Lower lobe of right lung (tissue), 2 donors: ENCODE measurements at places on chromosomes 11 and 22.

- DNase-seq = no peak
Observed at GRCh38 chr11:48047616-48048015, 67.3 kb downstream of the PTPRJ start.

GRCh38 chr11:69335007-69335780, 41.2 kb downstream of the MYEOV start:
- DNase-seq = no peak

GRCh38 chr11:6482441-6482840, 1.1 kb downstream of the TIMM10B start:
- no peak for DNase-seq

DNA sequence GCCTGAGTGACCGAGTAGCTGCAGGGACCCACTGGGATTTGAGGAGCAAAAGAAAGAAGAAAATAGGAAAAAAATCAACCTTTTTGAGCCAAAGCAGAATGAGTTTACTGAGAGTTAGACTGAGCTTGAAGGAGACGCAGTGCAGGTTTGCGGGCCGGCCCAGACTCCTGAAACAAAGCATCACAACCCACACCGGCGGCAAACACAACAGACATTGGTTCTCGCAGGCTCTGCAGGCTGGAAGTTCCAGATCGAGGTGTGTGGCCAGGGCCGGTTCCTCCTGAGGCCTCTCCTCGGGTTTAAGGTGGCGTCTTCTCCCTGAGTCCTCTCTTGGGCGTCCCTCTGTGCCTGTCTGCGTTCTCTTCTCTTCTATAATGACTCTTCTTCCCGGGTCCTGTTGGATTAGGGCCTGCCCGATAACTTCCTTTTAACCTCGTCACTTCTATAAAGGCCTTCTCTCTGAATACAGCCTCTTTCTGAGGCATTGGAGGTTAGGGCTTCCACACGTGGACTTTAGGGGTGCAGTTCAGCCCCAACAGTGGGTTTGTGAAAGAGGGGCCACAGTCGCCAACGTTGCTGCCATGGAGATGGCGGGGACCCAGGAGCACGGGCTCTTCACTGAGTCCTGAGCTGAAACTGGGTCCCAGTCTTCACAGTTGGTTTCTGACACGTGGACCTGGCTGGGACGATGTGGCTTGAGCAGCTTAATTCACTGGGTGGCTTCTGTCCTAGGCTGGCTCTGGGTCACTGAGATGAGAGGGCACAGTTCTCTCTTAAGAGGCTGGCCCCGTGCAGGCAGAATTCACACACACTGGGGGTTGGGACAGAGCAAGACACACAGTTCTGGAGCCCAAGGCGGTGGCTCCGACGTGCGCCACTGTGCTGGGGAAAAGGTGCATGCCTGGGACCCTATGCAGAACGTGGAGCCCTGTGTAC, 1047.7 kb downstream of the BRD1 start:
- no peak for DNase-seq

DNA sequence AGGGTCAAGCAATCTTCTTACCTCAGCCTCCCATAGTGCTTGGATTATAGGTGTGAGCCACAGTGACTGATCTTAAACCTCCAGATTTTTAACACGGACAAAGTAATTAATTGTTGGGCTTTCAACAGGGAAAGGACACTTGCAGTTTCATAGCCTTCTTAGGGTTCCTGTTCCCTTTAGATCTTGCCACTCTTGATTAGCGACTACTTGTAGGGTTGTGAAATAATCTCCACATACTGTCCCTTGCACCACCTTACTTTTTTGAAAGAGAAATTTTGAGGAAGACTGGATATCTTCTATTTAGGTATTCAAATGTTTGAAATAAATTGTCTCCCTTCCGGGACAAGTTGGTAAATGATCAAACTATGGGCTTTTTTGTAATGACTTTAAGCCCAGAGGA, 7.6 kb downstream of the MS4A4E start:
- DNase-seq = no peak

DNA sequence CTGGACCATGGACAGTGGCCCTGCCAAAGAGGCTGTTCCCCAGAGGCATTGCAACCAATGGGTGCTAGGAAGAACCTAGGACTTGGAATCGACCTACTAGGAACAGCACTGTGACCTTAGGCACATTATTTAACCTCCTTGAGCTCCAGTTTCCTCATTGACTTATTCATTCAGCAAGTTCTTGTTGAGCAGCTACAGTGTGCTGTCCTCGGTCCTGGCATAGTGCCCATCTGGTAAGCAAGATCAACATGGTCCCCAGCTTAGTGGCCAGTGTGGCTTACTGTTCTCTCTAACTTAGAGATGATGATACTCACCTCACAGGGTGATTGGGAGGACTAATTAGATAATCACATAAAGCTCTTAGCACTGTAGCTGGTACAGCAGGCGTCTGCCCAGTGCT, 8.2 kb downstream of the ABCG4 start:
- peak; percentile 15 for DNase-seq

GRCh38 chr11:67705264-67705663, 30.8 kb upstream of the ALDH3B2 start:
- no peak for DNase-seq

- no peak for DNase-seq
Observed at GRCh38 chr22:32803738-32804435, 2.4 kb downstream of the TIMP3 start.

DNA sequence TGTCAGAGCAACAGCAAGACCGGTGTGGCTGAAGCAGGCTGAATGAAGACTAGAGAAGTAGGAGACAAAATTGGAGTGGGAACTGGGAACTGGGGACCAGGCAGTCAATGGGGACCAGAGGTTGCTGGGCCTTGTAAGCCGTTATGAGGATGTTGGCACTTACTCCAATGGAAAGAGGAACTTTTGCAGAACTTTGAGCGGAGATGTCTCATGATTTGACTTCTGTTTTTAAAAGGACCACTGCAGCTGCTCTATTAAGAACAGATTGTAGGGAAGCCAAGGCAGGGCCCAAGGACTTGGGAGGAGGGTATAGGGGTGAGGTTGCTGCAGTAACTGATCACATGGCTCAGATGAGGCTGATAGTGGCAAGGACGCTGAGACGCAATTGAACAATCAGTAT, 34.2 kb downstream of the IL18 start:
- no peak for DNase-seq

GRCh38 chr11:71551711-71552110, 3.5 kb downstream of the KRTAP5-9 start:
- DNase-seq = no peak

DNA sequence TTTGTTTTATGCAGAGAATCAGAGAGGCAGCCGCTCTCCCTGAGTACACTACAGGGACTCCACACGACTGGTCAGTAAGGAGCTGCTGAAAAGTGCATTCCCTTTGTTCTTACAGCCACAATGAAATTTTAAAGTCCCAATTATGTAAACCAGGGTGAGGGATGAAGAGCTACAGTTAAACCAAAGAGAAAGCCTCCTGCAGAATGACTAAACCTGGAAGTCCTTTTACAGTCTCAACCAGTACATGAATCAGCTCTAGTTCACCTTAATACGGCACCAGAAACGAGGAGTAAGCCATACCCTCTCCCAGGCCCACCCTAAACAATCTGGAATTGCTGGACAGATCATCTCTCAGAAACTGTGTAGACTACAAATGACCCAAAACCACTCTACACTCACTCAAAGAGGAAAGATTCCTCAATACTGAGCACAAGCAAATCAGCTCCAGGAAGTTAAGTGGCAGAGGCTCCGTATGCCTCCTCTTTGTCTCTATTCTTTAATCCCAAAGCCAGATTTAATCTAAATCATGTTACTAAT, 113.1 kb downstream of the RBFOX2 start:
- DNase-seq = no peak

DNA sequence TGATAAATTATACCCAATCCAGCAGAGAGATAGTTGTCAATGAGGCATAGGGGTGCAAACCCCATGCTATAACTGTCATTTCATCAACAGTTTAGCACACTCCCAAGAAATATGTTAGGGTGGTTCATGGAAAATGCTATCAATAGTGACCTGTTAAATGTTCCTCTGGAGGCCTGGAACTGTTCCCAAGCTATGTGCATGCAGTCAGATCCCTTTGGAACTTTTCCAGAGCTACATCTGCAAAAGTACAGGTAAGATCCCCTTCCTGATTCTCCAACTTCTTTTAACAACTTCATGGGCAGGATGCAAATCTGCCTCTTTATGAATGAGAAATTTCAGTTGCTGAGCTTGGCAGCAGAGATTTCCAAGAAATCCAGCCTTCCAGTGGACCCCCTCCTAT, 27.2 kb downstream of the ABTB2 start:
- no peak for DNase-seq

- no peak for DNase-seq
Observed at GRCh38 chr11:27292637-27293010, 70.4 kb downstream of the CCDC34 start.
